ENCODE measurements at places on chromosomes 11 and 22.

DNA sequence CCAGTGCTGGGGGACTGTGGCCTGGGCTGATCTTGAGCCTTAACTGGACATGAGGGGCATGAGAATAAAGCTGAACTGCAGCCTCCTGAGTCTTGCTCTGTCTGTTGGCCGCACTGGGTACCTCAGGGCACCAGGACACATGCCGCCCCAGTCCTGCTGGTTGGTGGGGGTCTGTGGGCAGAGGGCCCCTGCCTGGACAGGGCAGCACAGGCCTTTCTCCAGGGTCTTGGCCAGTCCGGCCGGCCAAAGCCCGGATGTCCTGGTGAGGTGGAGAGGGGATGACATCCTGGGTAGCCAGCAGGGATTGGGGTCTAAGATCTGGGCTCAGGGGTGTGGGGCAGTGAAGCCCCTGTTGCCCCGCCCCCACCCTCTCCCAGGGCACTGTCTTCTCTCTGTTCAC is 1.5 kb upstream of the RPS6KA4 start:
- no peak for DNase-seq

- no peak for DNase-seq
Measured at GRCh38 chr11:35714882-35715627, 52.5 kb downstream of the TRIM44 start.

DNA sequence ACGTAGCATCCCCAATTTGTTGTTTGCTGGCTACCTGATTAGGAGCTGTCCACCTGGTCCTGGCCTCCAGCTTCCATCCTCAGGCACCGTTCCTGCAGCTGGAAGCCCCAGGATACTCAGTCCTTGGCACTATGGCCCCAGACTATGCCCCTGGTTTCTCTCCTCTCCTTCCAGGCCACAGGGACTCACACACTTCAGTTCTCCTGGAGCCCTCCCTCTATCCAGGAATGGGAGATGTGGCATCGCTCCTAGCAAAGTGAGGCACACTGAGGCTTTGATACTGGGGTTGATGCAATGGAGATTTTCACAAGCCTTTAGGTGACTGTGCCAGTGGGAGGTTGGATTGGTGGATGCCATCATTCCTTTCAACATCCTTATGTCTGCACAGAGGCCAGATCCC is 142.8 kb upstream of the B3GAT1 start:
- no peak for DNase-seq

GRCh38 chr11:27046956-27047355 is 6.3 kb downstream of the BBOX1 start:
- DNase-seq: no peak

GRCh38 chr11:128518493-128519207 is 68.7 kb downstream of the ETS1 start:
- no peak for DNase-seq

DNA sequence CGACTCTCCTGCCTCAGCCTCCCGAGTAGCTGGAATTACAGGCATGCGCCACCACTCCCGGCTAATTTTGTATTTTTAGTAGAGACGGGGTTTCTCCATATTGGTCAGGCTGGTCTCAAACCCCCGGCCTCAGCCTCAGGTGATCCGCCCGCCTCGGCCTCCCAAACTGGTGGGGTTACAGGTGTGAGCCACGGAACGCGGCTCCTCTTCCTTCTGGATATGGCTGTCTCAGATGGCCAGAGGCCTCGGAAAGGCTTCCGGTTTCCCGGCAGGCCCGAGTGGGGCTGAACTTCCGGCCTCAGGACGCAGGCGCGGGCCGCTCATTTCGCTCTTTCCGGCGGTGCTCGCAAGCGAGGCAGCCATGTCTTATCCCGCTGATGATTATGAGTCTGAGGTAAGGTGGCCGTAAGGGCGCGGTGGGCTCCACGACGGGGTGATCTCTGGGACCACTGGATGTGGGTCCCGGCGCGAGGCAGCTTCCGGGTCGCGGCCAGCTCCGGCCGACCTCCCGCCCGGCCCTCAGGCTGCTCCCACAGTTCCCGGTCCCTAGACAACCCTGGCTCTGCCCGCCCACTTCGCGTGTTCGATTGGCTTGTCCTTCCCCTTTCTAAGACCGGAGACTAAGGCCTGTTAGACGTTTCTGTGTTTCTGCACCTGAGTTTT is at the start of gene EIF3L:
Gene EIF3L (plus strand): TSS at position 331 of the 663 bp plus-strand sequence. CDS start 31 bp downstream, at position 362.
- peak; percentile 89 for DNase-seq

GRCh38 chr11:75689863-75690609 is 21.2 kb upstream of the MAP6 start:
- DNase-seq: no peak

GRCh38 chr11:46693597-46694012 is 6.8 kb downstream of the ARHGAP1 start:
- DNase-seq: no peak

DNA sequence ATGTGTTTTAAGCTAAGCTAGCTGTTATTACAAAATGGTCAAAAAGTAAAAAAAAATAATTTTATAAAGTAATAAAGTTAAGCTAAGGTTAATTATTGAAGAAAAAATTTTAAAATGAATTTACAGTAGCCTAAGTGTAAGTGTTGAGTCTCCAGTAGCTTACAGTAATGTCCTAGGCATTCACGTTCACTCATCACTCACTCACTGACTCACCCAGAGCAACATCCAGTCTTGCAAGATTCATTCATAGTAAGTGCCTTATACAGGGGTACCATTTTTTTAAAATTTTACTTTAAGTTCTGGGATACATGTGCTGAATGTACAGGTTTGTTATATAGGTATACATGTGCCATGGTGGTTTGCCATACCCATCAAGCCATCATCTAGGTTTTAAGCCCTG is 11.6 kb upstream of the OOSP4B start:
- DNase-seq: no peak

- no peak for DNase-seq
Measured at GRCh38 chr11:130675371-130675821, 227.0 kb downstream of the ADAMTS15 start.

GRCh38 chr11:16335236-16335962 is 20.9 kb downstream of the SOX6 start:
- no peak for DNase-seq

GRCh38 chr11:24064309-24064903 is 432.4 kb upstream of the LUZP2 start:
- no peak for DNase-seq

GRCh38 chr11:121672630-121673487 is 220.1 kb upstream of the SORL1-AS1 start:
- DNase-seq: no peak

- DNase-seq: no peak
Measured at GRCh38 chr11:84645988-84646694, 981.0 kb downstream of the DLG2 start.
